Naive B cell (primary cell): ENCODE measurements at places on chromosomes 16 and 17. TPM values are rescaled to one million over a fixed set of nuclear protein-coding genes. Genes with fewer than 3 reads are reported as not detected.

DNA sequence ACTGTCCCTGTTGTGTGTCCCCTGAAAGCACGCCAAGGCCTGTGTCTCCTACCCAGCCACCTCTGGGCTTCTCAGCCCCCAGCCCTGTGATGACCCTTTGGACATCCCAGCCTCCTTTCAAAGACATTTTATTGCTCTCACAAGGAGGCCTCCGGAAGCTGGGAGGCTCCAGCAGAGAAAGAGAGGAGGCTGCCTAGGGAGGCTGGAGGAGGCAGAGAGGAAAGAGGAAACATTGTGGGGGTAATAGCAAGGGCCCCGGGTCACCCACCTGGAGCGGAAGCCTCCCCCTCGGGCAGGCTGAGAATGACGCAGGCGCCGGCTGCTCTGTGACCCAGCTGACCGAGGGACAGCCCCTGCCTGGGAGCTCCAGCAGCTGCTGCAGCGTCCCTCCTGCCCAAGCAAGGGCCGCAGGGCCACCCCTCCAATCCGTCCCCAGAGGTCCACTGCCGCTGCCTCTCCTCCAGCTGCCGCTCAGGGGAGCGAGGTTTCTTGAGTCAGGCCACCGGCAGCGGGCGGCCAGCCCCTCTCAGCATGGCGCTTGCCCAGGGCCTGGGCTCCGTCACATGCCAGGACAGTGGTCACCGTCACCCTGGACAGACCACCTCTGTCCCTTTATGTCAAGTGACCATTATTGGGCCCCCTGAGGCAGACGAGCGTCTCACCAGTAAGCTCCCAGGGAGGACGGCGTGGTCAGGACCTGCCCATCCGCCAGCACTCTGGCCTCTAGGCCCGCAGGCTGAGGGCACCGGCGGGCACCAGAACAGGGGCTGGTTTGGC, 29.3 kb downstream of the ACTG1 start:
- peaks cover 28% of the 10 kb centered on the region for H3K4me1 ChIP-seq
- DNase-seq = peak; percentile 92
- no peaks in the 10 kb centered on the region for H3K36me3 ChIP-seq
- no peaks in the 10 kb centered on the region for H3K27me3 ChIP-seq

Gene MAPT
- polyA plus RNA-seq = 0.10 TPM

Gene CNGB1
- polyA plus RNA-seq = not detected

DNA sequence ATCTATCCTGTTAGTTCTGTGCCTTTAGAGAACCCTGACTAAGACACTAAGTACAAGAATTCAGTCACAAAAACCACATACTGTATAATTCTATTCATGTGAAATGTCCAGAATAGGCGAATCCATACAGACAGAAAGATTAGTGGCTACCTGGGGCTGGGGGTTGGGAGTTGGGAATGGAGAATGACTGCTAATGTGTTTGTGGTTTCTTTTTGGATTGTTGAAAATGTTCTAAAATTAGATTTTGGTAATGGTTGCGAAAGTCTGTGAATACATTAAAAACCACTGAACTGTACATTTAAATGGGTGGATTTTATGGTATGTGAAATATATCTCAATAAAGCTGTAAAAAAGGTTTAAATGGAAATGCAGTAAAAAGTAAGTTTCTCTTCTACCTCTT, 80.4 kb upstream of the AKTIP start:
- H3K27me3 ChIP-seq = no peaks in the 10 kb centered on the region
- H3K4me1 ChIP-seq = no peaks in the 10 kb centered on the region
- DNase-seq = no peak
- no peak overlapping the region for H3K4me3 ChIP-seq
- H3K27ac ChIP-seq = no peak overlapping the region

DNA sequence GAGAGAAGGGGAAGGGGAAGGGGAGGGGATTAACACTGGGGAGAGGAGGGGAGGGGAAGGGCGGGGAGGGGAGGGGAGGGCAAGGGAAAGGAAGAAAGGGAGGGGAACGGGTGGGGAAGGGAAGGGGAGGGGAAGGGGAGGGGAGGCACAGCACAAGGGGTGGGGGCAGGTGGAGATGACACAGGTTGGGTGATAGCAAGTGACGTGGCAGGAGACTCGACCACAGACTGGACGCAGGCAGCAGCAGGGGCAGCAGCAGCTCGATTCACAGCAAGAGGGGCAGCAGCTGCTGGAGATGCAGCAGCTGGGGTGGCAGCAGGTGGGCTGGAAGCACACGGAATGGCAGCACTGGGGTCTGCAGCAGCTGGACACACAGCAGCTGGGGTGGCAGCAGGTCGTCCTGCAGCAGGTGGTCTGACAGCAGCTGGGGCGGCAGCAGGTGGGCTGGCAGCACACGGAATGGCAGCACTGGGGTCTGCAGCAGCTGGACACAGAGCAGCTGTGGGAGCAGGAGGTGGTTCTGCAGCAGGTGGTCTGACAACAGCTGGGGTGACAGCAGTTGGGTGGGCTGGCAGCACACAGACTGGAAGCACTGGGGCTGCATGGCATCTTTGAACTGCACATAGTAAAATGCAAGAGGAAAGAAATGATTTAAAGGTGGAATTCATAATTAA, at the start of gene KRTAP4-16:
Gene KRTAP4-16, minus strand, starts transcription at position 624 of the 674 bp plus-strand sequence. Its CDS starts 0 bp downstream, at position 624.
- H3K27ac ChIP-seq = peak within 1 kb of the TSS; percentile 57
- no peaks in the 10 kb centered on the region for H3K27me3 ChIP-seq
- H3K36me3 ChIP-seq = no peaks in the 10 kb centered on the region
- peaks cover 19% of the 10 kb centered on the region for H3K4me1 ChIP-seq
- H3K4me3 ChIP-seq = no peak within 1 kb of the TSS

GRCh38 chr16:84884596-84885341, 65.0 kb downstream of the CRISPLD2 start:
- peaks cover 50% of the 10 kb centered on the region for H3K27me3 ChIP-seq
- no peak overlapping the region for H3K4me3 ChIP-seq
- peaks cover 16% of the 10 kb centered on the region for H3K4me1 ChIP-seq
- no peak for DNase-seq

DNA sequence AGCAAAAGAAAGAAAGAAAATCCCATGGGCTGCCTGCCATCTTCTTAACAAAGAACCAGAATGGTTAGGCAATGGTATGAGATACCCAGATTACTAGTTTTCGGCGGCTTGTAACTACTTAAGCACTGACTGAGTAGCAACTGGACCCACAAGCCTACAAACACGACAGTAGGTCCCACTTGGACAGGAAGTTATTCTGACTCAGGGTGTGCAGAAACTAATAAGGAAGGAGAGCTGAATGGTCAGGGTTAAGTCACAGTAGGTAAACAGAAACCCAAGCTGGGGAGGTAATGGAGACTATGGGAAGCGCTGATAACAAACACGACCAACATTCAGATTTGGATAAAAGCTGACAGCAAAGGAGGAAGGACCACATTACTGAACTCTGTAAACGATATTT, 10.4 kb upstream of the HLF start:
- peaks cover 67% of the 10 kb centered on the region for H3K27me3 ChIP-seq
- no peak overlapping the region for H3K27ac ChIP-seq
- no peaks in the 10 kb centered on the region for H3K4me1 ChIP-seq
- no peak for DNase-seq
